ENCODE measurements at places on chromosomes 5 and 9.

GRCh38 chr9:113148781-113149510 is 1.9 kb upstream of the SLC31A2 start:
- DNase-seq = no peak

DNA sequence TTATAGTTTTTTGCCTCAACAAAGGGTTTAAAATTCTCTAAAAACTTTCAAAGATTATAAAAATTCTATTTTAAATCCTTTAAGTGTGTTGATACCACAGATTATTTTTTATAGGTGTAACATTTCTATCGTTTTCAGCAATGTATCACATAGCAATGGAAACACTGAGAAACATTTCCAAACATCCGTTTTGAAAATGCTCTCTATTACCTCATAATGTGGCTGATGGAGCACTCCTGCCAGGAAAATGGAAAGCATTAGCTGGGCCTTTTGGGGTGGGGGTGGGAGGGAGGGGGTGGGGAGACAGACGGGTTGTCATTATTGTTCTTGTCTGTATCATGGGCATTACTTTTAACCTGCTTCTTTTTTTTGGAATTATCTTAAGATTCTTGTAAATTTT is 516.5 kb downstream of the ACTL7B start:
- peak; percentile 28 for DNase-seq

GRCh38 chr5:14483504-14484157 is 98.0 kb upstream of the OTULINL start:
- DNase-seq = no peak

GRCh38 chr5:109102096-109102690 is 307.6 kb downstream of the PJA2 start:
- DNase-seq = no peak

DNA sequence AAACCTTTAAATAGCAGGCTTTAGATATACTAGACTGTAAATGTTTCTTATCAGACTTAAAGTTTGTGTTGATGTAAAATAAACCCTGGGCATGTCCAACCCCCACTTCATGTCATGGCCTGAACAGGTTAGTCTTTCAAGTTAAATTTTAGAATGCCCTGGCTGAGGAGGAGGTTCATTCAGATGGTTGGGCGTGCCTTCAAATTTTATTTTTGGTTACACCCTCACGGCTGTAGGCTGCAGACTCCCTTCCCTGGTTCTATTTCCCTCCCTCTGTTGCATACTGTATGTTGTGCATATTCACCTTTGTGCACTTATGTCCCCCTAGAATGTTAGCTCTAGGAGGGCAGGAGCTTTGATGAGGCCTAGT is 5.3 kb upstream of the BICD2 start:
- no peak for DNase-seq

DNA sequence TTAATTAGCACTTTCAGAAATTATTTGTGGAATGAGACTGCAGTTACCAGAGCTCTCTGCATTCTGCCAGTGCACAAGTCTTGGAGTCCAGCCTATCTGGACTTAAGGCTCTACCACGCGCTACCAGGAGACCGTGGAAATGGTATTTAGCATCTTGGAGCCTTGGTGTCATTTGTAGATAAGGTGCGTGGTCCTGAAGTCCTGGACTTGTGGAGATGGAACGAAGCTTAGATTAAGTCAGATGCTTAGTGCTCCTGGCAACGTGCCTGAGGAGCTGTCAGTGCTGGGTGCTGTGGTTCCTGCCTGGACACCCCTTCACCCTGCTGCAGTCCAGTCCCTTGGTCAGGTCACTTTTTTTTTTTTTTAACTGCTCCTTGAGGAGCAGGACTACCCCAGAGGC is 59.7 kb downstream of the RCL1 start:
- no peak for DNase-seq

GRCh38 chr5:160534914-160535313 is 113.3 kb downstream of the PTTG1 start:
- DNase-seq = no peak

DNA sequence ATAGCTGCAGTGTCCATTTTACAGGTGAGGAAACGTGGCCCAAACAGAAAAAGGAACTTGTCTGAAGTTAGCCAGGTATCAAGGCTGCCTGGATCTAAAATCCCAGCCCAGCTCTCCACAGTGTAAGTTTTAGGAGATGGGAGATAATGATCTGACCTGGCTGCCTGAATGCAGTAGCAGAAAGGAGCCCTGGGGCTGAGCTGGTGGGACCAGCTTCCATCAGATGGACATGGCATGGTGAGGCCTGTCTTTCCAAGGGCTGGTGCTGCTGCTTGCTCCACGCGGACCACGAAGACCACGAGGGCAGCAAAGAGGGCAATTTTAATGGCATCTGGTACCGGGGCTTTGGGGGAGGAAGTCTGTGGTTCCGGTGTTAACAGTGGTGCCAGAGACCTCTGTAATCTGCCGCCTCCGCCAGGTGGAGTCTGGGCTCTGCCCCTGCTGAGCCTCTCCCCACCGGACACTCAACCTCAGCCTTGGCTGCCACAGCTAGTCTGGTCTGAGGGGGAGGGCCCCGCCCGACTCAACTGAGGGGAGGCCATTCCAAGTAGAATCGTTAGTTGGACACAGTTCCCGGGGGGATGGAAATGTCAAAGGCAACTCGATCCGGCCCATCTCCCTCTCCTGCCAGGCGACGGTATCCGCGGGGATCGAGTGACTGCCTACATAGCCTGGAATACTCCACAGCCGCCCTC is 650 bp downstream of the MYORG start:
- peak; percentile 67 for DNase-seq

- DNase-seq = no peak
These were observed 142.0 kb downstream of the PARP8 start for GRCh38 chr5:50808406-50808805.

GRCh38 chr5:71719063-71719964 is at the start of gene CARTPT:
CARTPT (plus strand) TSS chr5:71719275; CDS start chr5:71719294, 19 bp downstream.
- DNase-seq = peak; percentile 80

- peak; percentile 22 for DNase-seq
These were observed 721.2 kb upstream of the COX7C start for GRCh38 chr5:85896514-85896913.

Data from NCI-H69 (cell line).